ENCODE measurements at places on chromosomes 6 and 20.

- no peak for DNase-seq
Observed at GRCh38 chr6:108549741-108550140, 11.0 kb upstream of the FOXO3 start.

DNA sequence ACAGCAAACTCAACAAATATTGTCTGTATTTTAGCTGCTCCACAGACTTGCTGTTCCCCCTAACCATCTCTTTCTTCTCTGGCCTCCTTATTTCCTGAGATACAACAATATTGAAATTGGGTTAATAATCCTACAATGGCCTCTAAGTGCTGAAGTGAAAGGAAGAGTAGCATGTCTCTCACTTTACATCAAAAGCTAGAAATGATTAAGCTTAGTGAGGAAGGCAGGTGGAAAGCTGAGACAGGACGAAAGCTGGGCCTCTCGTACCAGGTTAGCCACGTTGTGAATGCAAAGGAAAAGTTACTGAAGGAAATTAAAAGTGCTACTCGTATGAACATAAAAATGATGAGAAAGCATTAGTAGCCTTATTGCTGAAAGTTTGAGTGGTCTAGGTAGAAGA, 63.8 kb downstream of the ELOVL5 start:
- no peak for DNase-seq

GRCh38 chr6:2432292-2432691, 186.9 kb upstream of the GMDS start:
- DNase-seq, result no peak

DNA sequence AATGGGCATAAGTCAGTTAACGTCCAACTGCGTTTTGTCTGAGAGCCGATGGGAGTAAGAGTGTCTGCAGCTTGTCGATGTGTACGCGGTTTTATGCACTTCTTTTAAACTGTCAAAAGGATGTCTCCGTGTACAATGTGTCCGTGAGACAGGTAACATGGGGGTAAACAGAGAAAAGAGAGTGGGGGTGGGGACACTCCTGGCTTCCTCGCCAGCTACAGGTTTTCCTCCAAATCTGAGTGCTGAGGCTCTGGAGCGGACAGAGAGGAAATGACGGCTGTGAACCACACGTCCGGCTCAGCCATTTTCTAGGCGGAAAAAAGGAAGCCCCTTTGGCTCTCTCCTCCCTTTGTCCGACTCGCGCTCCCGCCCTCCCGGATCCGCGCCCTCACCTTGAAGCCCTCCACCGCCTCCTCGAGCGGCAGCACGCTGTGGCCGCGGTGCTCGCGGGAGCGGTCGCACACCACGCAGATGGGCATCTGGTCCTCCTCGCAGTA, 916 bp downstream of the TRIM27 start:
- peak; percentile 67 for DNase-seq

GRCh38 chr6:36855750-36856149, 16.5 kb upstream of the CPNE5 start:
- DNase-seq, result no peak

GRCh38 chr6:169044381-169045230, 209.0 kb downstream of the THBS2 start:
- DNase-seq, result no peak

DNA sequence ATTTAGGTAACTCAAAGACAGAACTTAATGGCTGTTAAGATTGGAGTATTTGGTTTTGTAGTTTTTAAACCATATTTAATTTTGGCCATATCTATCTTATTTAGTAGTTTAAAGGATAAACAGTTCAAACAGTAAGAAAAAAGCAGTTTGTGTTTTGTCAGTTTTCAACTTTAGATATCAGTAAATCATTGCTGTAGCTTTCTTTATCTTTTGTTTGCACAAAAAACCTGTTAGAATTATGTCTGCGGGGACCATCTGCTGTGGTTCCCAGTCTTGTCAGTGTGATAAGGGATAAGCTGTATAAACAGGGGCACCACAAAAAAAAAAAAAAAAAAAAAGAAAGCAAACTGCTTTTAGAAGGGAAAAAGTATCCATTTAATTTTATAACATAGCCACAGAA, 40.9 kb downstream of the CDKAL1 start:
- DNase-seq, result no peak

GRCh38 chr20:3339571-3339970, 67.9 kb downstream of the DNAAF9 start:
- no peak for DNase-seq
